Amygdala (tissue), 56 donors: ENCODE measurements at places on chromosomes 7 and 10.

- DNase-seq, result no peak
Observed at GRCh38 chr7:152847386-152847908, 87.9 kb downstream of the ACTR3B start.

DNA sequence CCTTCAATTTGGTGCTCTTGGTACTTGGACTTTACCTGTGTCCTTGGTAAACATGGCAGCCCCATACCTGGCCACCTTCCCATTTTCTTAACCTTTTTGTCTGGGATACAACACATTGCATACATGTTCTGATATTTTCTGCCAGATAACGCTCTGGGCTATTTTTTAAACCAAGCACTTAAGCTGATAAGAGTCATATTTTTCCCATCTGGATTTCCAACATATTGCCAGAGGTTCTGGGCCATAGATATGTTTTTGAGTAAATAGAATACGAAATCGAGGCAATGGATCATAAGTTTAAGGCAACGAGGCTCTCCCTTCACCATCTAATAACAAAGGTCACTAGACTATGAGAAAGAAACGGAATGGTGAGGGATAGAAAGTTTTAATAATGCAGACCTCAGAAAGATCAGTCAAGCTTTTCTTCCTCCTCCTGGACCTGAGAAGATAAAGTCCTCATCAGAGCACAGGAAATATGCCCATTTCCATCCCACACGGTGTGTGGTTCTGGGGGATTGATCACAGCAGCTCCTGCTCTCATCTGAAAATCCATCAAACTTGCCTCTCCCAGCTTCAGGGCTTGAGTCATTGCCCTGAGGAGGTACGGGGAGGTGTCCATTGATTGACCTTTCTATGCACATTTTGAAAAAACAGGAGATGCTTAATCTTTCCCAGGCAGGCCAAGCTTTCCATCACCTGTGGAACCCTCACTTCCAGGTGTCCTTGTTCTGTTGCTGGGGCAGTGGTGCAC lies 257.2 kb downstream of the GFRA1 start:
- no peak for DNase-seq

- DNase-seq, result no peak
Observed at GRCh38 chr7:98470485-98471240, 69.8 kb upstream of the BAIAP2L1 start.

DNA sequence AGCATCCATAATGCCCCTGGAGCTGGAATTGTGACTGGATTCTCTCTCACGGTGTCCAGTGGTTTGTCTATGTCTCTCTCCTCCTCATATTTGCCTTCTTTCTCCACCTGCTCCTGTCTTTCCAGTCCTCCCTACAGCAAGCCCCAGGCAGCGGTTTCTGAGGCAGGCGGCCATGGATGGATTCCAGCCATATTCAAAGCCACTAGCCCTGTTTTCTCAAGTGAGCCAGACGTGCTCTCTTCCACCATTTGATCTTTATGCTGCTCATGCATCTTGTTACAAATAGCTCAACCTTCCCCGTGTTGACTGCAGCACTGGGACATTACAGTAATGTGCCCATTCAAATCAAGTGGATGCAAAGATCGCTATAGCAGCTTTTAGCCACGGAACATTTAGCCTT lies 387.2 kb upstream of the PODXL start:
- no peak for DNase-seq

DNA sequence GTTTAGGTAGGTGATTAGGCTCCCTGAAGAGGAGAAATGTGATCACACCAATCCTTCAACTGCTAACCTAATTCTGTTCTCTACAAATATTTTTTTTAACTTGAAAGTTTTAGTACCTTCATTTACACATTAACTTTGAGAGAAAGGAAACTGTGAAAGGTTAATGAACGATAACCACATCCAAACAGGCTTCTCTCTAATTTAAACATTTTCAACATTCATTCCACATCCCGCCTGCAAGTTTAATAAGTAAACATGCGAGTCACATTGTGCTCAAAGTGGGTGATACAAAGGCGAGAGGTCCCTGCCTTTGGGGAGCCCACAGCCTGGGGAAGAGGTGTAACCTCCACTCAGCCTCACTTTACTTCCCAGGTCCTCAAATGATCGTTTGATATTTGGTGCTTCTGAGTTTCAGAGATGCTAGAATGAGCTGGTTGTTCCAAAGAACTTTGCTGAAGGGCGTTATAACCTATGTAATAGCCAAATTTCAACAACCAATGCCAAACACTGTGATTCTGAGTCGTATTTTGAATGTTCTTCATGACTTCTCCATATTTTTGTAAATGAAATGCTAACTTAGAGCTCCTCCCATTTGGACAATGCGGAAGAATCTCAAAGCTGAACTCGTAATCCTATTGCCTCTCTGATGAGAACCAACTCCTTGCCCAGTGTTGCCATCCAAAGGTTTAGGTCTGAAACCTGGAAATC lies 47.5 kb downstream of the DENND2A start:
- DNase-seq, result no peak

GRCh38 chr10:71072131-71072822 lies 140.1 kb upstream of the UNC5B start:
- DNase-seq, result no peak
